Endothelial cell of coronary artery (primary cell): ENCODE measurements at places on chromosomes 3 and 15. TPM values are rescaled to one million over a fixed set of nuclear protein-coding genes. Genes with fewer than 3 reads are reported as not detected.

Gene ADGRG7
- total RNA-seq, result not detected in 2 replicates

Gene GOLGA6L7
- not detected in 2 replicates for total RNA-seq

Gene MYL3
- not detected in 2 replicates for total RNA-seq

Gene ARRDC4
- total RNA-seq, result 0.45 and 2.4 TPM in 2 replicates

Gene BBX
- 43.8 and 62.3 TPM in 2 replicates for total RNA-seq

Gene GOLGA6L4
- total RNA-seq, result 1.0 and 1.1 TPM in 2 replicates

Gene SEMA3B
- 0.27 and 1.3 TPM in 2 replicates for total RNA-seq

Gene CORO2B
- 2.7 and 6.6 TPM in 2 replicates for total RNA-seq

Gene NDN
- total RNA-seq, result 15.2 and 22.9 TPM in 2 replicates

Gene CCR3
- not detected in 2 replicates for total RNA-seq

Gene CELSR3
- 0.18 and 0.47 TPM in 2 replicates for total RNA-seq

Gene CRABP1
- total RNA-seq, result not detected in 2 replicates

Gene PLSCR5
- not detected in 2 replicates for total RNA-seq

Gene ZBTB47
- 16.2 and 28.0 TPM in 2 replicates for total RNA-seq

Gene SLC22A13
- total RNA-seq, result 0.09 and 0.38 TPM in 2 replicates

Gene PTX3
- 407 and 824 TPM in 2 replicates for total RNA-seq

Gene SMAD6
- 25.6 and 34.0 TPM in 2 replicates for total RNA-seq

Gene GASK1A
- total RNA-seq, result 0.38 TPM in 1 of 2 replicates, not detected in the other
